Naive B cell (primary cell): ENCODE measurements at places on chromosomes 1 and 21.

- DNase-seq, result no peak
Measured at GRCh38 chr1:188425687-188426086, 1596.9 kb downstream of the PLA2G4A start.

DNA sequence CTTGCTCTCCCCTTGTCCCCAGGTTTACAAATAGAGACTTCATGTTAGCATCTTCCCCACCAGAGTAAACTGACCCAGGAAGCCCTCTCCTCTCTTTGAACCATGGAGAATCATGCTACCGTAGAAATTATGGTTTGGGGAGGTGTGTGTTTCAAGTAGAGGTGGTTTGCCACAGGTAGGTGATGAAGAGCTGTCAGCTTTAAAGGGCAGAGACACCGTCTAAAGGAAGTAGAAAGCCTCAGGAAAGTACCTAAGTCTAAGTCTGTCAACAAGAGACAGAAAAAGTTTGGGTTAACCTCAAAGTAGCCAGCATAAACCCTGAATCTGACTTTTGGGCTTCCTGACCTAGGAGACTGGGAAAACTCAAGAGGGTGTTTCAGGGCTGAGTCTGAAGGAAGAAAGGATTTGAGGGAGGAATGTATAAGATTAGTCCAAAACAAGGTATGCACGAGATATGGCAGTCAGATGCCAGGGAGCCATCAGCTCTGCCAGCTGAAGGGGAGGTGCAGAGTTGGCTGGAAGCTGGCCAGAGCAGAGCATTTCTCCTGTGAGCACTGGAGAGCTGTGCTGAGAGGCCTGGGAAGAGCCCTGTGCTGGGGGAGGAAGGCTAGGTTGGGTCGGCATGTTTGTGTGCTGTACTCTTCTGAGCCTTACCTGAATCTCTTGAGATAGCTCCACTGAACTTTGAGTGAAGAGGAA, 14.3 kb downstream of the ADAMTSL4 start:
- peak; percentile 76 for DNase-seq

DNA sequence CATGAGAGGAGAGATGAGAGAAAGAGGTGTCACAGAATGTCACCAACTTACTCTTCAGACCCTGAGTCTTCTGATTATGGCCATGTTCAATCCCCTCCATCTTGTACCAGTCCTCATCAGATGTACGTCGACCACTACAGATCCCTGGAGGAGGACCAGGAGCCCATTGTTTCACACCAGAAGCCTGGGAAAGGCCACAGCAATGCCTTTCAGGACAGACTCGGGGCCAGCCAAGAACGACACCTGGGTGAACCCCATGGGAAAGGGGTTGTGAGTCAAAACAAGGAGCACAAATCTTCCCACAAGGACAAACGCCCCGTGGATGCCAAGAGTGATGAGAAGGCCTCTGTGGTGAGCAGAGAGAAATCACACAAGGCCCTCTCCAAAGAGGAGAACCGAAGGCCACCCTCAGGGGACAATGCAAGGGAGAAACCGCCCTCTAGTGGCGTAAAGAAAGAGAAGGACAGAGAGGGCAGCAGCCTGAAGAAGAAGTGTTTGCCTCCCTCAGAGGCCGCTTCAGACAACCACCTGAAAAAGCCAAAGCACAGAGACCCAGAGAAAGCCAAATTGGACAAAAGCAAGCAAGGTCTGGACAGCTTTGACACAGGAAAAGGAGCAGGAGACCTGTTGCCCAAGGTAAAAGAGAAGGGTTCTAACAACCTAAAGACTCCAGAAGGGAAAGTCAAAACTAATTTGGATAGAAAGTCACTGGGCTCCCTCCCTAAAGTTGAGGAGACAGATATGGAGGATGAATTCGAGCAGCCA, 8.0 kb downstream of the ELOA start:
- DNase-seq, result no peak

GRCh38 chr1:67647036-67647798, 37.8 kb upstream of the GADD45A start:
- no peak for DNase-seq

- DNase-seq, result no peak
Measured at GRCh38 chr21:43208561-43209332, 39.9 kb downstream of the CRYAA start.

GRCh38 chr1:99644279-99645004, 1.5 kb upstream of the PALMD start:
- DNase-seq, result no peak

DNA sequence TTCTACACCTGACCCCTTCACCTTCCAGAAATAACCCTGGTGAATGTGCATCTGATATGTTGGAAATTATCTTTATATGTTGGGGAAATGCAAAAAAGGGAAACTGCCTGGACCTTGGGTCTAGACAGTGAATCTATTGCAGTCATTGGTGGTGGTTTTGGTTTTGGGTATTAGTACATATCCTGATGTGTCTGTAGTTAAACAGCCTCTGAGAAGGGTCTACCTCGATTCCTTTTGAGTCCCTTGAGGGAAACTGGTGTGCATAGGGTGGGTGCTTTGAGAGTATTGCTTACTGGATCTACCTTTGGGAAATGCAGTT, 127.3 kb upstream of the KIAA0040 start:
- no peak for DNase-seq

DNA sequence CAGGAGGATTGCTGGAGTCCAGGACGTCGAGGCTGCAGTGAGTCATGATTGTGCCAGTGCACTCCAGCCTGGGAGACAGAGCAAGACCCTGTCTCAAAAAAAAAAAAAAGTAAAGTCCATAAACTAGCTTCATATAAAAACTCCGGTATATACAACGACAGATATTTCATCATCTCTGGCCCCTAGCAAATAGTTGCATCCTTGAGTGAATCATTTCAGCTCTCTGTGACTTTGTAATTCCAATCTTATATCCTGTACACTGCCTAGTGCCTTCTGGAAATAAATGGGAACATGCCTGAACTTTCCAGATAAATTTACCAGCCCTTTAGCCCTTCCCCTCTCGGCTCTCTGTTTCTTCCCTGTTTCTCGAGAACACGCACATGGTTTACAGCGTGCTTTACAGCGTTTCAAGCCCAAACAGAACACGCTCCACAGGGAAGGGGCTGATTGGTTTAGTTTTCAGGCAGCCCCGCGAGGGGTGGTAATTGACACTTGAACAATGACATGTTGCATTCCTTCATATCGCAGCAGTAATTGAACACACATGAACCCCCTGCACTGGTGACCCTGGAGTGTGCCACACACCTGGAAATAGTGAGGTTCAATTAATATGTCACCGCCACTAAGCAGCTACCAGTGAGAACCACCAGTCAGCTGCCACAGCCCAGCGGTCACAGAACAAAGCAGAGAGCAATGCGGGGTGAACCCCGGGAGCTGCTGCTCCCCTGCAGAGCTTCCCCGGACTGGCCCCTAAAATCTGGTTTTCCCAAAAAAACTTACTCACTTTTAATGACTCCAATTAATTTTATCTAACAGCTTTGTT, 35.7 kb upstream of the SIM2 start:
- DNase-seq, result no peak

- DNase-seq, result no peak
Measured at GRCh38 chr1:241968611-241969010, 11.0 kb downstream of the BECN2 start.

GRCh38 chr1:54528613-54529012, 19.4 kb upstream of the ACOT11 start:
- no peak for DNase-seq

DNA sequence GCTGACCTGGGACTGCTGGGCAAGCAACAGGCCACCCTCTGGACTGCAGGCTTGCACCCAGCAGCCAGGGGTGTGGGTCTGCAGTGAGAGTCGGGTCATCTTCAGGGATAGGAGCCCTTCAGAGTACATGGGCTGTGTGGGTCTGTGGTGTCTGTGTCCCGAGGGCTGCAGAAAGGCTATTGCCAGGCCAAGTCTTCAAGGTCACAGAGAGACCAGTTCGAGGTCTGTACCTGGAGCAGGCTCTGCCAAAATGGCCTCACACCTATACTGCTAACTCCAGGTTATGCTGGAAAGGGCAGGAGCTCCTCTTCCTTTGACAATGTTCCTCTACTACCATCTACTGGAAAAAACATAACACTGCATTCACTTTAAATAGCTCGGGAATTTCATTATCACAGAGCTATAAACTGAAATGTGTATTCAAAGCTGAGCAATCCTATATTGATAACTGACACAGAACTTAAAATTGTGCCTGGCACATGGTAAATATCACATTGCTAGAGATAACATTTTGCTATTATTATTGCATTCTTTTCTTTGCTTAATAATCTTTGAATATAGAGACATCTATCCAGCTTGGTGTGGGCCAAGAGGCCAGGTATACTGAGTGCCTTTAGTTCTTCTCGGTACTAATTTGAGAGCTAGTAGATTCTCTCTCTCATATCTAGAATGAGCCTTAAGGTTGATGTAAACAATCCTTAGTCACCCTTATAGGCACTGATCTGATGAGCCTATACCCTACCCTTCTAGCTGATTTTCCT, 6.9 kb upstream of the DNAH14 start:
- DNase-seq, result no peak

GRCh38 chr1:3018576-3018975, 2.7 kb upstream of the ACTRT2 start:
- no peak for DNase-seq

DNA sequence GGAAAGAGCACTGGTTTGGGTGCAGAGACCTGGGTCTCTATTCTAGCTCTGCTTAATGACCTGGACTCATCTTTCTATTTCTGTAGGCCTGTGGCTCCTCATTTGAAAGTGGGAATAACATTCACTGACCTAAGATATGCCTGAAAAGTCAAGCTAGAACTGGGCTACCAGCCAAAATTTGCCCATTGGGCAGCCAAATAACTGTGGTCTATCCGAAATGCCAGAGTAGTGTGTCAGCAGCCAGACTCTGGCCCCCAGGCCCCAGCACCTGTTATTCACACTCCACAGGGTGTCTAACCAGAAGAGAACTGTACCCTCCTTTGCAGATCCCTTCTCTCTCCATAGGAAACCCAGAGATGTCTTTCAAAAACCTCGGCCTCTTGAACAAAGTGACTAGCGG, 12.6 kb downstream of the DAB1 start:
- no peak for DNase-seq

DNA sequence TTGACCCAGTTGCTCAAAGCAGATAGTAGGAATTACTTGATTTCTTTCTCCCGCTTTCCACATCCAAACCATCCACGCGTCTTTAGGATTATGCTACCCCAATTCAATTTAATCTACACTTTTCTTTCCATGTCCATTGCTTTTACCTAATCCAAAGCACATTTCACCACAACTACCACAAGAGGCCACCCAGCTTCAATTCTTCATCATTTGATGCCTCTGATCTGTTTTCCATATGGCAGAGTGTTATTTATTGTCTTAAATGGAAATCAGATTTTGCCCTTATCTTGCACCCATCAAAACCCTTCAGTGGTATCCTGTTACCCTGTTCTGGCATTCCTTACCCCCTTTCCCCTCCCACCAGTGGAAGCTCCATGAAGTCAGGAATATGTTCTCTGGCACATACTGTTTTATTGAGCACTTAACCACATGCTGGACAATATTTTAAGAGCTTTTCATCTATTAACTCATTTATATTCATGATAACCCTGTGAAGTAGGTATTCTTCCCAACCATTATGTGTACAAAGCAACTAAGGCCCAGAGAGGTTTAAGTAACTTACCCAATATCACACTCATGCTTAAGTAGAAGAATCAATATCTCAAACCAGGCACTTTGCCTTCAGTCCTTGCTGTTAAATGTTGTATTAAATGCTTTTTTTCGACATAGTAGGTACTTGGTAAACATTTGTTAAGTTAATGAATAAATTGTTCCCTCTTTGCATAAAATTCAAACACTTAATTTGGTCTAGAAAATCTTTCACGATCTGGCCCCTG, 34.6 kb downstream of the CLIC4 start:
- DNase-seq, result no peak

GRCh38 chr1:234943836-234944402, 184.7 kb downstream of the TOMM20 start:
- peak; percentile 19 for DNase-seq

GRCh38 chr1:229001467-229002011, 266.3 kb downstream of the RHOU start:
- DNase-seq, result no peak

DNA sequence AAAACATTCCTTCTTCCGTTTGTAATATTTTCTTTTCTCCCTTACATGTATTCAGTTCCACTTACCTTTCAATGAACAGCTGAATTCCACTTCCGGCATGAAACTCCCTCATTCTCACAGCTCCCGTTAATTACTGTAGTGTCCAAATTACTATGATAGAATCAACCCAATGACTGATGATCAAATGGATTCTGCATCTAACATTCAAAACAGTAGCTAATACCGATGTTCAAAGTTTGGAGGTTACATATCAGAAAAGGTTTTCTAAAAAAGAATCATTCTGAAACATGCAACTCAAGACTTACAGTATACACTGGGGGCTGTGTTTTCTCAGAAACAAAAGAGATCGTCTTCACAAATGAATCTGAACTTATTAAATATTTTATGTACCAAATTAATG, 77.2 kb downstream of the PTPRC start:
- no peak for DNase-seq

- DNase-seq, result no peak
Measured at GRCh38 chr1:98672189-98672588, 10.7 kb downstream of the SNX7 start.

DNA sequence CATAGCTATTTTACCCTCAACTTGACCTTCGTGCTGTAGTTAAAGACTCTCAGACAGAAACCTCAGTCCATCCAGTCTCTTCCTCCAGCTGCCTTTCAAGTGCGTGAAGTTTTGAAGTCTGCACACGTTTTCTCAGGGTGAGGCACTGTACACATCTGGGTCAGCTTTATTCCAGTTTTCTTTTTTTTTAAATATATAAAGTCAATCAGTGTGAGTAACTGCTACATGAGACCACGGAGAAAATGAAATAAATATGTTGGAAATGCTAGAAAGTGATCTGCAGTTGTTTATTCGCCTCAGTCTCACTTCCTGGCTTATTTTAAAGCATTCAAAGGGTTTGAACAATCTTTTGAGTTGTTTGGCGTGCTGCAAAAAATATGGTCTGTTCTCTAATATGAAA, 135.7 kb downstream of the ROR1 start:
- DNase-seq, result no peak

DNA sequence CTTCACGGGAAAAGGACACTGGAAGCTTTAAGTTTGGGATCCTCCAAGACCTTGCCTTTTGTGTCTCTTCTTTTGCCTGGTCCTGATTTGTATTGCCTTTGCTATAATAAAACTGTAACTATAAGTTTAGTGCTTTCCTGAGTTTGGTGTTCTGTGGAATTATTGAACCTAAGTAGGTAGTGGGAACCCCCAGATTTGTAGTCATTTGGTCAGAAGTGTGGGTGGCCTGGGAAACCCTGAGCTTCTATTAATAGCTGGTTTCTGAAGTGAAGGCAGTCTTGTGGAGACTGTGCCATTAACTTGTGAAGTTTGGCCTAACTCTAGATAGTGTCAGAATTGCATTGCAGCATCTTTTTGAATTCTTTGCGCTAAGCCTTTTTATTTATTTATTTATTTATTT, 6.8 kb upstream of the MYCL start:
- no peak for DNase-seq

GRCh38 chr21:34691390-34692032, 22.7 kb downstream of the CLIC6 start:
- no peak for DNase-seq

DNA sequence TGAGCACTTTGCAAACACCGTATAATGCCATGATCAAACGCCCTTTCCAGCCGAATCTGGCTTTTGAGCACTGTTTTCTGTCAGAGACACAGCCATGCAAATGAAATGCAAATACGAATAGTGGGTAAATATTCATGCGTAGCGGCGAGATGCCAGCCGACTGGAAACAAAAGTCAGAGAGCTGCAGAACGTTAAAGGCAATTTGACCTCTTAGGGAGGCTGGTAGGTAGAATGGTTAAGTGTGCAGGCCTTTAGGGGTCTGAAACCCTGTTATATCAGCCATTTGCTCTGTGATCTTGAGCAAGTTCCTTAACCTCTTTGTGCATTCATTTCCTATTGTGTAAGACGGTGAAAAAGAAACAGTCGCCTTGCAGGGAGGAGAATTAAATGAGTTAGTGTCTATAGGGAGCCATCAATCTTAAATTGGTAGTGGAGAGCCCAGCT, 6.5 kb upstream of the SDHB start:
- no peak for DNase-seq
